GM03348 (cell line): ENCODE measurements at places on chromosomes 4 and X.

DNA sequence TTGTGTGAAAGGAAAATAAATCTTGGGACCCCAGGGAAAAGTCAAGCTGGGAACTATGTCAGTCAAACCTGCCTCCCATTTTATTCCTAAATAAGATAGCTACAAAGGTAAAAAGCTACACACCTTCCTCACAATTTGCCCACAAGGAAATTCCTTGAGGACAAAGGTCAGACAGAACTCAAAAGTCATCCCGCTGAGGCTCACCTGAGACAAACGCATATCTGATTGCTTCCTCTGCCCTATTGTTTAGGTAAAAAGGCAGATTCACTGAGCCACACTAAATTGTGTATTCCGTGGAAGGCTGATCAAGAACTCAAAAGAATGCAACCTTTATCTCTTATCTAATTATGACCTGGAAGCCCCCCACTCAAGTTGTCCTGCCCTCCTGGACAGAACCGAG is 58.7 kb upstream of the MAML3 start:
- DNase-seq, result no peak

DNA sequence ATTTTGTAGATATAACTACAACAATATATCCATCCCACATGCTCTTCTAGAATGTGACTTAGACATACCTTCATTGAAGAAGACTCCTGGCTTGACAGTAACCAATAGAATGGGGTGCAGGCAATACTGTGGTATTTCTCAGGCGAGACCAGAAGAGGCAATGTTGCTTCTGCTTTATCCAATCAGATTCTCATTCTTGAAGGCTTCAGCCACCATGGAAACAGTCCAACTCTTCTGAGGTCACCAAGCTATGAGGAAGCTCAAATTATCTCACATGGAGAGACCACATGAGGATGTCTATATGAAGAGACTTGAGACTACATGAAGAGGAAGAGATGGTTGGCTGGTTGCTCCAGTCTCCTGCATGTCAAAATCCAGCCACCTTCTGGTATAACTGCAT is 469.9 kb downstream of the PCDH10 start:
- DNase-seq, result no peak

- no peak for DNase-seq
Observed at GRCh38 chrX:19214311-19214710, 92.0 kb upstream of the ADGRG2 start.

GRCh38 chr4:127772769-127773671 is 9.1 kb upstream of the HSPA4L start:
- DNase-seq, result no peak
